Retinal pigment epithelial cell (primary cell): ENCODE measurements at places on chromosomes 2 and 18.

GRCh38 chr2:236264256-236264655 lies at the start of gene ASB18:
TSS of gene ASB18 (minus strand) at chr2:236264406. CDS start at chr2:236264345, 61 bp downstream.
- no peak for DNase-seq

DNA sequence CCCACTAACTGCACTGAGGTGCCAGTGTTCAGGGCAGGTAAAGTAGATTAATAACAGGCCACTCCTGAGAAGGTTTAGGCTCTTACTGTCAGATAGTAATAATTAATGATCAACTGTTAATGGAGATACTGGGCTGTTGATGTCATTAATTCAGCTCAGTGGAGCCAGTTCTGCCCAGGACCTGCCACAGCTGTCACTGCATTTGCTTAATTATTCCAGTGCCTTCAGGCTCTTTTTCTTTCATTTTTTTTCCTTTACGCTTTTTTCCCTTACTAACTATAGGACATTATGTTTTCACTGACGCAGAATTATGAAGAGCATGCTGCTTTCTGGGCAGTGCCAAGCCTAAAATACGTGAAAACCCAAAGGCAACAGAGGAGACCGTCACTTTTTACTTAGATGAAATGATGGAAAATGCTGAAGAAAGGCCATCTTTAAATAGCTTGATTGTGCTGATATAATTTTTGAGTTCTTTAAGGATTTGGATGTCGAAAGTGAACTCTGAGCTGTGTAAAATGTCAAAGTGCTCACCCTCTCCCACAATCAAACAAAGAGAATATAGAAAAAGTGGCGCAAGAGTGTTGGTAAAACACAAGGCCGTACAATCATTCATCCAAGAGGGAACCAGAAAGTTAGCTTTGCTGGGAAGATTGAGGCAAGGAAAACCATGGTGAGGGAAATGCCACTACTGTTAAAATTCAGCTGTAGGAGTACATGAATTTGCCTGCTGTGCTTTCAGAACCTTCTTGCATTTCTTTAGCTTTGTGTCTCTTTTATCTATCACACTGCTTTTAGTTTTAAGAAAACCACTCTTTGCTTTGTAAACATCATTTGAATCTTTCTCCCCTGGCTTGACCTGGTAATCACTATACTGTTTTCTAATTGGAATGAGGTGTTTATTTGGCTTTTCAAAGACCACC lies 192.0 kb upstream of the ZEB2 start:
- DNase-seq: no peak

- DNase-seq: no peak
Observed at GRCh38 chr2:83686863-83687262, 772.2 kb downstream of the SUCLG1 start.

DNA sequence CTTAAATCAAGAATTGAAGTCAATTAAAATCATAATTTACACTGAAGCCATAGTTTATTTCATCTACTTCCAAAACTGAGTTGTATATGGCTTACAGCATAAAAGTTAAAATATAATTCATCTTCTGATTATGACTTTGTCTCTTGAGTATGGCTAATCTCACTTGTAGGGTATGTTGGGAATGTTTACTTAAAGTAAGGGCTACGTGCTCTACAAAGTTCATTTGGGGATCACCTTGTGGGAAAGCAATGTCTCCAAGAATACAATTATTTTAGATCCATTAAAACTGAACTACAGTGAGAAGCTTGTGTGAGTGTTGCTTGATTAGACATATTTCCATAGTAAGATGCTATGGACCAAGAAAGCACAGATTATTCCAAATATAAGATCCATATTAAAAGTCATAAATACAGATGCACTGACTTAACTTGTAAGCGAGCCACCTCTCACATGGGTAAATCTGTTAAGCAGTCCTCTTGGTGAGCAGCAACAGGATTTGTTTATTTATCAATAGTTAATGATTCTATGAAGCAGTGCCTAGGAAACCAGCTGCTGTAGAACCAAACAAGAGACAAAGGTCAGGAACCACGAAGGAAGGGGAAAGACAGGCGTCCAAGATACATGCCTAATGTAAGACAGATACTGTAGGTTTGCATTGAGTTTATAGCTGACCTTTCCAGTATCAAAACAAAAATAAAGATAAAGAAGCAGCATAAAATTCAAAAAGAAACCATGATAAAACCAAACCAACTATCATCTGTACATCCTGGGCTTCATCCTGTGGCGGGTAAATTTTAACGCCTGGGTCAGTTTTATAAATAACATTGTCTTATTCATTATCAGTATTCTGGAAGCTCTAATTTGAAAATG lies 24.8 kb downstream of the DSG4 start:
- DNase-seq: peak; percentile 2

DNA sequence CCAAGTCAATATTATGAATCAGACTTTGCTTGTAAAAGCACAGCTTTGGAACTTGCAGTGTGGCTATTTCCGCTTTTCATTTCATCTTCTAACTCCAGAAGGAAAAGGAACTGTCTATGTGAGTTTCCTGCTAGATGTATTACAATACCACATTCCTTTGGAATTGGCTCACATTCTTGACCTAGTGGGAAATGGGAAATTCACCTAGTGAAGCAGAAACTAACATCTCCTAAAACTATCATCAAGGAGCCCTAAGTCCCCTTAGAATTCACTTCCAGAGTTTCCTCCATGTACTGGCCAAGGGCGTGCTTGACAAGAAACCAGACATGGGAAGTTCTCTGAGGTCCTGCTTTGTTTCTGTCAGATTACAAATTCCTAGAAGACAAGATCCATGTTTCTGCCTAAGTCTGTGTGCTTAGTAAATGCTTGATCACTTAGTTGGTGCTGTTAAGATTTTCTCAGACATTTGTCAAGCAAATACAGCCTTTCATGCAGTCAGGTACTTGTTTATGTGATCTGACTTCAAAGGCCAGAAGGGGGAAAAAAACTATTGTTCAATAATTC lies 275.7 kb upstream of the FN1 start:
- DNase-seq: no peak

DNA sequence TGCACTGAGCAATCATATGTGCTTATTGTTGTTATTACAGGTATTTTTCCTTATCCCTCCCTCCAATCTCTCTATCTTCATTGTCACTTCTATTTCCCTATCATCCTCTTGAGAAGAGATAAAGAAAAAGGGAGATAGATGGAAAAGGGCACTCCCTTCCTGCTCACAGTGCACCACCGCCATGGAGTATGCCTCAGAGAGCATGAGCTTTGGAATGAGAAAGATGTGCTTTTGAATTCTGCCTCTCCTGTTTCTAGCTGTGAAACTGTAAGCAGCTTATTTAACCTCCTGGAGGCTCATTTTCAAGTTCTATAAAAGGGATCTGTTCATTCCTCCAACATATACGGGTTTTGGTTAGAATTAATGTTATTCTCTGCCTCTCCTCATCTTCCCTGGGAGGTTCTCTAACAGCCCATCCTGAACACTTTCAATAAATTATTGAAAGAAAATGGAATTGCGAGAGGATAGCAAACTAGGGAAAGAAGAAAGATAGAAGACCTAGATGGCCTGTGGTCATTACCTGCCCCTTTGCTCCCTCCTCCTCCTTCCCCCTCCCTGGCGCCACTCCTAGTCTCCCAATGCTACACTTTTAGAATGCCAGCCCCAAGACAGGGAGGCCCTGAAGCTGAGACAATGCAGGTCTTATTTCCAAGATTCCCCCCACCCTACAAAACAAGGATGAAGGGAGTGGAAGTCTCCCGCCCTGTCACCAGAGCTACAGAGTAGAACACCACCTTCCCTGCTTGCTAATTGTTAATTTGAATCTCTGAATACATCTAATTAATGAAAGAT lies 37.8 kb downstream of the FIGN start:
- DNase-seq: no peak
